ENCODE measurements at places on chromosomes 2 and 18.

GRCh38 chr2:215870986-215871385 is 142.4 kb downstream of the MREG start:
- no peak for DNase-seq

DNA sequence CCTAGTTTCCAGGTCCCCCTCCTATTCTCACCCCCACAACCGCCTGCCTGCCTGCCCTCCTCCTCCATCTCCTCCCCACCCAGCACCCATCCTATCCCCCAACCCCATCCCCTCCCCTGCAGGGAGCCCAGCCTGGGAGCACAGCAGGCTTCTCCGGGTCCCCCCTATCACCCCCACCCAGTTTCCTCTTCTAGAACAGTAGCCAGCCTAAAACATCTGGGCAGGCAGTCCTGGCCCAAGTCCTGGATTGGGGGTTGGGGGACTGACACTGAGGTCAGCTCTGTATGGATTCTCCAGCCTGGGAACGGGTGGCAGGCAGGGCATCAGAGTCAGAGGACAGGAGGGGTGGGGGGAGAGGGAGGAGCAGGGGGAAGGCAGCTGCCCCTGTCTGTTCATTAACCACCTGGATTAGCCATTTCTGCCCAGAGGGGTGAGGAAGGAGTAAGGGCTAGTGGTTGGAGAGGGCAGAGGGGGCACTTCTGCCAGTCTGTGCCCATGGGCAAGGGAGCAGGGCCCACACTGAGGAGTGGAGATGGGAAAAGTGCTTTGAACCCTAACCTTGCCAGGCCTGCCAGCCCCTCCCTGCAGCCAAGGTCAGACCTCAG is 60.0 kb downstream of the TNS1 start:
- no peak for DNase-seq

GRCh38 chr2:161096336-161096735 is 63.9 kb upstream of the TANK start:
- DNase-seq: no peak

DNA sequence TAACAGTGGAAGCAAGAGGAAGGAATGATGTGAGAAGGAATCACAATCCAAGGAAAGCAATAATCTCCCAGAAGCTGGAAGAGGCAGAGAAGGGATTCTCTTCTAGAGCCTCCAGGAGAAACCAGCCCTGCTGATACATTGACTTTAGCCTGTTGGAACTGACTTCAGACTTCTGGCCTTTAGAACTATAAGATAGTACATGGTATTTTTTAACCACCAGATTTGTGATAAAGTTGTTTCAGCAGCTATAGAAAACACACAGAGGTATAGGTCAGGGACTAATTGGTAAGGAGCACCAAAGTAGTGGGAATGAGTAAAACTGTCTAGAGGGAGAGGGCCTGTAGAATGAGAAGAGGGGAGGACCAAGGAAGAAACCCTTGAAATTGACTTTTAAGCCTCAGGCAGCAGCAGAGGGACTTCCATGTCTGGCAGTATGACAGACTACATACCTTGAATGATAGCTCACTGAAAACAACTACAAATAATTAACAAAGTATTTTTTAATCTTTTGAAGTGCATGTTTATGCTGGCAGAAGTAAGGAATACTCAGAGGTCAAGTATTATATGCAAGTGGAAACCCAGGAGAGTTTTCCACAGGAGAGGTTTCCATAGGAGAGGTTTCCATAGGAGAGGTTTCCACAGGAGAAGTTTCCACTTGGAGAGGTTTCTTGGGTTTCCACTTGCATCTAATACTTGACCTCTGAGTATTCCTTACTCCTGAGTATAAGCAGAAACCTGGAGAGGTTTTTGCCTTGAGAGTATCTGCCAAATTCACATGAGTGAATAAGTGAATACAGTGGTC is 33.8 kb upstream of the TMEM17 start:
- no peak for DNase-seq

DNA sequence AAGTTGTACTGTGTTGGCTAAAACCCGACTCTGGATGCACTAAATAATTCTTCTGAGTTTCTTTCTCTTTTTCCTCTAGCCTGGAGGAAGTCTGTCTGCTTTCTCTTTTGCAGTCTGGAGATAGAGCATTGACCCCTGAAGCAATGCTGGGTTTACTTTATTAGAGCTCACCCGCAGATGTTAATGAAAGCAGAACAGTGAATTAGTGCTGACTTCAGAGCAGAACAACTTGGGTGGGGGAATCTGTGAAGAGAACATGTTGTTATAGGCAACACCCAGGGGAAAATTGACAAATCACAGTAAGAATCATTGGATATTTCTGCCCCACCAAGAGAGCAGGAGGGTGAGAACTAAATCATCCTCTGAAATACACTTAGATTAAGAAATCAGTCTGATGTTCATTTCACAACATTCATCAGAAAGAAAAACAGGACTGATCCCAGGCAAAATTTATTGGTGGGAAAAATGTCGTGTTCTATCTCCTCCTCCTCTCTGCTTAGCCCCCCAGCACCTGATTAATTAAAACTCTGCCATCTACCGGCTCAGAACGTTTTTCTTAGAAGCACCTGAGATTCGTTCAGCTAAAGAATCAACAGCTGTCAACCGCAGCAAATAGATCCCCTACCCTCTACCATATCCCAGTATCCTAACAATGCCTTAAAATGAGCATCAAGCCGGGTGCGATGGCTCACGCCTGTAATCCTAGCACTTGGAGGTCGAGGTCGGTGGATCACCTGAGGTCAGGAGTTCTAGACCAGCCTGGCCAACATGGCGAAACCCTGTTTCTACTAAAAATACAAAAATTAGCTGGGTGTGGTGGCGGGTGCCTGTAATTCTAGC is 165.1 kb downstream of the FMNL2 start:
- DNase-seq: no peak

DNA sequence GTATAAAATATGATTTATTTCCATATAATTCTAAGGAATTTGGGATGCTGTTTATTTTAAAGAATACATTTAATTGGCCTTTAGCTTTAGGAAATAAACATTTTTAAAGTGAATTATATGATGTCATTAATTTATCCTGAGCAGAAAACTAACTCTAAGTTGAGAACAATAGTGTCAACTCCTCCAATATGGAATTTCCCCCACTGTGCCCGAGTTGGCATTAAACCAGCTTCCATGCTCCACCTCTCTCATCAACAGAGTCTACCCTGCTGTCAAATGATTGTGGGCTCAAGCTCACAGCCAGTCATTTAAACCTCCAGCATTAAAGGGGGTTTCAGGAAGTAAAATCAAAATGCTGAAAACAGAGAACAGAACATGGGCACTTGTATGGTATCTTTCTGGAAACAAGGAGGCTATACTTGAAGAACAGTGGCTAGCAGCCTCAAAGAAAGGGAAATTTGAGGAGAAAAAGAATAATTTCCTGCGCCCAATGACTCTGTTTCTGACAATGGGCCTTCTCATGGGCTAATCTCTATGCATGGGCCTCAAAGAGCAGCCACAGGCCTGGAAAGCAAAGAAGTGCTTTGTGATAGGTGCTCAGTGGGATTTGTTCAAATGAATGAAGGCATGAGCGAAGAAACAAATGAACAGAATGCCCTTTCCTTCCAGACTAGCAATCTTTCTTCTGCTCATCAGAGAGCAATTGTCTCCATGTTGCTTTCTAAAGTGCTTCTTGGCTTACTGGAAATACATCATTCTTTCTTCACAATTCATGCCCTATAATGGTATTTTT is 252.8 kb downstream of the MTX2 start:
- DNase-seq: no peak

DNA sequence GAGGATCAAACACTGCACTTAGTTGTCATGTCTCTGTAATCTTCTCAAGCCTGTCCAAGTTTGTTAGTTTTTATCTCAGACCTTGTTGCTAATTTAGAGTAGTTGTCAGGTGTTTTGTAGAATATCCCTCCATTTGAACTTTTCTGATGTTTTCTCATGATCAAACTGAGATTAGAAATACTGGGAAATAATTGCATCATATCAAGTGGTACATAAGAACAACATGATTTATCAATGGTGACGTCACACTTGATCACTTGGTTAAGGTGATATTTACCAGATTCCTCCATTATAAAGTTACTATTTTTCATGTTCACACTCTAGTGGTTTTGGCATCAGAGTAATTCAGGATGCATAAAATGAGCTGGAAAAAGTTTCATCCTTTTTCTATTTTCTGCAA is 1182.4 kb upstream of the ZEB2 start:
- no peak for DNase-seq

- DNase-seq: no peak
These were observed 29.6 kb upstream of the ENOSF1 start for GRCh38 chr18:741931-742512.

GRCh38 chr18:5510135-5510846 is 33.5 kb downstream of the EPB41L3 start:
- DNase-seq: no peak

DNA sequence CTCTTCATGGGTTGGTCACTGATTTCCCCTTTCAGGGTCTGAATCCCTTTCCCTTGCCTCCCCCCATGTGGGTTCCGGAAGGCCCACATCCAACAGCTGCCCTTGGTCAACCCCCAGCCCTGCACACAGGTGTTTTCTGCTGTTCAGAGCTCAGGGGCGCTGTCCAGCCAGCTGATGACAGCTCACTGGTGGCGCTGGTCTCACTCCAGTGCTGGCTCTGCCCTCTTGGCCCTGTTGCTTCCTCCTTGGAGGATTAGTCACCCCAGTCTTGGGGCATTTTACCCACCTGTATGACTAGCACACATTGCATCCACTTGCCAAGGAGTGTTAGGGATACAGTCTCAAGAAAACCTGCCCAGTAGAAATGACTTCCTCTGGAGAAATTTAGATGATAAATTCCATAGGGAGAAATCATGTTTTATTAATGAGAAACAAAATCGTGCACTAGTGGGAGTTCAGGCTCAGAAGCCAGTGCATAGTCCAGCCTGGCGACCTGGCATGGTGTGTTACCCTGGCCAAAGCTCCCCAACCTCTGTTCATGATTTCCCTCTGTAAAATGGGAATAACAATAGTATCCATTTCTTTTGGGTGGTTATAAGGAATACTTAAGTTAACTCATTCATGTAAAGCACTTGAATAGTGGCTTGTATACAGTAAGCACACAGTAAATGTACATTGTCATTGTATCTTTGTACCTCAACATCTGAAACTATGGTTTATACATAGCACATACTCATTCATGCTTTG is 21.6 kb downstream of the CRIM1 start:
- no peak for DNase-seq

DNA sequence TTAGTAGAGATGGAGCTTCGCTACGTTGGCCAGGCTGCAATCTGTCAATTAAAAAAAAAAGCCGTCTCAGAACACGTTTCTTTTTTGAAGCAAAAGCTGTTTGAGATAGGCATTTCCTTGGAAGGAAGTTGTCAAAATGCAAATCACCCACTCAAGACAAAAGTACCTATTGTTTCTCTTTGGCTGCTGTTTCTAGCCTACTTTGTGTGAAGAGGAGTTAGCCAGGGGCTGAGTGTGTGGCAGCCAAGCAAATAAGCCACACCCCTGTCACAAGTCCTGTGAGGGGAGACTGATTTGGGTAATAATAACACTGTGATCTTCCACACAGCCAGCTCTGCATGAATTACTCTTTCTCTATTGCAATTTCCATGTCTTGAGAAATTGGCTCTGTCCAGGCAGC is 47.4 kb upstream of the CDCA7 start:
- no peak for DNase-seq

DNA sequence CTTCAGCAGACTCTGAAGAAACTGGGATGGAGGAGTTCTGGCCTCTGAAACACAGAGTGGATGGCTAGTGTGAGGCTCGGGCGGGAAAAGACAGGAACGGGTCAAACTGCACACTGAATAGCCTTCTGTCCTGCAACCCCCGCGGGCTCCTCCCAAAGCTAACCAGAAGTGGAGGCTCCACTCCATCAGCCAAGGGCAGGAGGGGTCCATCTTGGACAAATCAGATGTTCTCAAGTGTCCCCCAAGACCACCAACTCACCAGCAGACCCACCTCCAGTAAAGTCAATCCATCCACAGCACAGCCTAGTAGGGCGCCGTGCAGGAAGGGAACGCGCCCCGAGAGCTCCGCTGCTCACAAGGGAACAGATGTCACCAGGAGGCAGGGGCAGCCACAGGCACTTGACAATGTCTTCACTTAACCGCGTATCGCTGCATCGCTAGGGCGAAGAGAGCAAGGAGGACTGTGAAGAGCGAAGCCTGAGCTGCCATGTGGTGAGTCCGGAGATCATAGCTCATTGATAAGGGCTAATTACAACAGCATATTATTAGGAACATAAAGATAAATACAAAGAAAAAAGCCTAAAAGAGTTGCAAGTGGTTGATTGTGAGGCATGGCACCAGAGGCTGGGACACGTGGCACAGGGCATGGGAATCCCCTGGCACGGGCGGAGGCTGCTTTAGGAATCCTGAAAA is 494.6 kb upstream of the MYT1L start:
- no peak for DNase-seq

GRCh38 chr2:105125428-105125827 is 87.6 kb downstream of the MRPS9 start:
- no peak for DNase-seq

DNA sequence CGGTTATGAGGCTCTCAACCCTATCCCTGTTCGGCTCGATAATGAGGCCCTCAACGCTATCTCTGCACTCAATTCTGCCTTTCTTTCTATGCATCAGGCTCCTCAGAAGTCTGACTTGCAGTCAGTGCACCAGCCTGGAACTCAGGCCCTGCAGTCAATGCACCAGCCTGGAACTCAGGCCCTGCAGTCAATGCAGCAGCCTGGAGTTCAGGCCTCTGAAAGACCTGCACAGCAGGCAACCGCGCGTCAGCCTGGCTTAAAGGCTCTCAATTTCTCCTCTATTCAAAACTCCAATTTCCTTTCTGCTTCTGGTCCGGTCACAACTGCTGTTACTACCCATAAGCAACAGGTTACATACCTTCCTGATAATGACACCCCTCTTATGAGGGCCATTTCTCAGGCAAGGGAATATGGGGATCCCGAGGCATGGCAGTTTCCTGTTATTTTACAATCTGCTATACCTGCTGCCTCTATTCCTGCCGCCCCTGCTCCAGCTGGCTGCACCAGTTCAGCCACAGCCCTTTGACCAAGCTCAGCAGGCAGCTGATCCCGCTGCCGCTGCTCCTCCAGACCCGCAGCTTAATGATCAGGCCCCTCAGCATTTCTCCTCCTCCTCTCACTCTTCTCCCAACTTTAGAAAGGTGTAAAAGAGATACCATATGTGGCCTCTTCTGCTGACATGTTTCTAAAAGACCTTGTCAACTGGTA is 933.6 kb upstream of the FANCL start:
- DNase-seq: no peak

DNA sequence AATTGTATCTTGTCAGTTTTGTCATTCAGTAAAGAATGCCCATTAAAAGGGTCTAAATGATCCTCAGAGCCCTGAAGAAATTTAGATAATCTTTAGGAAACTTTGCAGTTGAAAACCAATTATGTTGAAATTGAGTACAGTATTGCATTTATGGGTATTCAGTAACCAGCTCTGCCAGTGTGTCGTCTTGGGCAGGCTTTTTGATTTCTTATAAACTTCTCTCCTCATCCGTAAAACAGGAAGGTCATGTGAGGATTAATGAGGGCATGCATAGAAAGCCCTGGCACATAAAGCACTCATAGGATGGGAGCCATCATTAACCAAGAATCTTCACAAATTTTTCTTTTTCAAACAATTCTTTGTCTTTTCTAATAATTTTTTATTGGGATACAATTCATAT is 14.8 kb downstream of the PNO1 start:
- DNase-seq: no peak

GRCh38 chr2:211367293-211367692 is 810.9 kb downstream of the CPS1 start:
- DNase-seq: no peak

Measured in activated CD8-positive, alpha-beta memory T cell treated with anti-CD3 and anti-CD28 coated beads for 1 hour (primary cell).